ENCODE measurements at places on chromosomes 2 and 18.

DNA sequence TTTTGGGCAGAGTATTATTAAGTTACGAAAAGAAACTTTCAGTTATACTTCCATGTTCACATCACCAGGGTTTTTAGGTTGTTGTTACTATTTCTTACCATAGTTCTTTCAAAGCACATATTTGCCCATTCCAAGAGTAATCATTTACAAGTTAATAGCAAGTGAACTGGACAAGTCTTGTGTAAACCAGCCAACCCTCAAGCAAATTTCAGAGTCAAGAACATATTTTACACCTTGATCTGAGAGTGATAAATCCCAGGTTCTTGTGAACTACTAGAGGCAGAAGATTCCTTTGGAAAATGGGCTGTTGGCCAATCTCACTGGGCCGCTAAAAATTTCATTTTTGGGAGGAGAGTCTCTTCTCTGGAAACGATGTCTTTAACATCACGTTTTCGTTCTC lies 2.7 kb upstream of the ASAP2 start:
- no peaks in the 10 kb centered on the region for H3K36me3 ChIP-seq
- peaks cover 32% of the 10 kb centered on the region for H3K27me3 ChIP-seq
- H3K4me3 ChIP-seq: no peak overlapping the region
- no peak for DNase-seq

DNA sequence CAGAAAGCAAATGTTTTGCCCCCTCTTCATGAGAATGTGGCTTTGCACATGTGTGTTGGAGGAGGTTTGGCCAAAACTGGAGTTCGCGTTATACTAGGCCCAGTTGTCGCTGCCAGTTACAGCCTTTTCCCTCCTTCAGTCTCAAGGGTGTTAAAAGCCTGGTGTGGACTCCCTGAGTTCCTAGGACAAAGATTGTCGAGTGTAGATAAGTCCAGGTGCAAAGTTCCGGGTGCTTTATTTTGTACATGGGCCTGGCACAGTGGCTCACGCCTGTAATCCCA lies 542 bp upstream of the RNF103 start:
- H3K27me3 ChIP-seq: no peaks in the 10 kb centered on the region
- peak overlapping the region; percentile 78 for H3K4me3 ChIP-seq
- H3K4me1 ChIP-seq: peaks cover 32% of the 10 kb centered on the region
- peaks cover 14% of the 10 kb centered on the region for H3K36me3 ChIP-seq

DNA sequence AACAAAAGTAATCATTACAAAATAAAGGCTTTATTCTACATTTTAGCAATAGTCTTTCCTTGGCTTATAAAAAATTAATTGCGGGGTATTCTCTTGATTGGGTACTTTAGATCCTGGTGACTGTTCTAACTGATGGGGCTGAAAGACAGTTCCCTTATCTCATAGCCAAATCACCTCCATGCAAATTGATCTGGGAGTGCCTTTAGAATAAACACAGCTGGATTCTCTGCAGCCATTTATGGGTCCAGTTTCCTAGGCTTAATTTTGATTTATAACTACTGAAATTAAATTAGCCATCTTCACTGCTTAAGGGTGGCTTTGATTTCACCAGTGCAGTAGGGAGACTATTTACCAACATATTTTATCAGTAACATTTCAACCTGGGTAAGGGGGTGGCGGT lies 337.1 kb downstream of the NRXN1 start:
- no peaks in the 10 kb centered on the region for H3K27me3 ChIP-seq
- no peaks in the 10 kb centered on the region for H3K4me1 ChIP-seq
- no peak for DNase-seq
- no peaks in the 10 kb centered on the region for H3K36me3 ChIP-seq
- no peak overlapping the region for H3K4me3 ChIP-seq

DNA sequence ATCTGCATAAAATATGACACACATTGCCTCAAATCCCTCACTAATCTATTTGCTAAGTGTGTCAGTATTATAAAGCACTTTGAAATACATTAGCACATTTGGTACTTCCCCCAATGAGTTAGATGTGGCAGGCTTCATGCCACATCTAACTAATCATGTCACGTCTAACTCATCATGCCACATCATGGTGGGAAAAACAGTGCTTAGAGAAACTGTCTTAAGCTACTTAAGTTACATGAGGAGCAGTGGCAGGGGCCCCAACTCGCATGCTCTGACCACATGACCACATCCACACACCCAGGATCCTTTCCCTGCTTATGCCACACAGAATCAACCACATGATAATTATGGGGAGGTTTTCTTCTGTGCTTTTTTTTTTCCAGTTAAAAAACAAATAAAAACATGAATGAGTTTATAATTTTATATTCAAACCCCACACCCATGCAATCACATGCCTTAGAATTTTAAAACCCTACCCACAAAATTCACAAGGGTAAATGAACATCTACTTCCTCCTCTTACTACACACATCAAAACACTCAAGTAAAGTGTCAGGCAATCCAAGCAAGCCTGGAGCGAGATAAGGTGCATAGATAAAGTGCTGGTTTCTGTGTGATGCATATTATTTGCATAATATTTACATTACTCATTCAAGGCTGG lies 1.6 kb downstream of the ABCA12 start:
- no peak overlapping the region for H3K4me3 ChIP-seq
- H3K36me3 ChIP-seq: no peaks in the 10 kb centered on the region
- DNase-seq: no peak
- no peak overlapping the region for H3K27ac ChIP-seq
- H3K27me3 ChIP-seq: no peaks in the 10 kb centered on the region
- H3K4me1 ChIP-seq: no peaks in the 10 kb centered on the region

GRCh38 chr2:225100269-225100668 lies 58.0 kb upstream of the DOCK10 start:
- no peak for DNase-seq
- no peak overlapping the region for H3K27ac ChIP-seq
- H3K4me1 ChIP-seq: no peaks in the 10 kb centered on the region
- no peaks in the 10 kb centered on the region for H3K36me3 ChIP-seq
- no peak overlapping the region for H3K4me3 ChIP-seq
- H3K27me3 ChIP-seq: peaks cover 1% of the 10 kb centered on the region

DNA sequence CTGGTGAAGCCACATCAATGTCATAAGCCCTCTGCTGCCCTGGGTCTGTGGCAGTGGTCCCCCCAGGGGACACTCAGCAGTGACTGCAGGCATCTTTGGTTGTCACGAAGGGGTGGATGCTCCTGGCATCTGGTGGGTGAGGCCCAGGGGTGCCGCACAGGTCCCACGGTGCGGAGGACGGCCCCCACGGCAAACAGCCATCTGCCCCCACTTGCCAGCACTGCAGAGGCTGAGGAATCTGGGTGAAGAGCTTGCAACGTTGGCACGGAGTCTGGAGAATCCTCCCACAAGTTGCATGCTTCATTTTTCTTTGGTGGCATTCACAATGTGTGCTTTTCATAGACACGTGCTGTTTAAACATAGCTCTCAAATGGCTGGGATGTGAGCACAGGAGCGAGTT lies 105.1 kb upstream of the PXDN start:
- no peaks in the 10 kb centered on the region for H3K4me1 ChIP-seq
- no peak overlapping the region for H3K27ac ChIP-seq
- peaks cover 20% of the 10 kb centered on the region for H3K27me3 ChIP-seq
- H3K36me3 ChIP-seq: no peaks in the 10 kb centered on the region

All from activated B cell treated with CpG ODN at 0.5 μM for 24 hours (primary cell).